Activated naive CD8-positive, alpha-beta T cell treated with anti-CD3 and anti-CD28 coated beads for 36 hours (primary cell): ENCODE measurements at places on chromosomes 1 and 21.

GRCh38 chr1:61636376-61636775, 88.6 kb downstream of the TM2D1 start:
- H3K27me3 ChIP-seq = no peaks in the 10 kb centered on the region
- no peak for DNase-seq
- H3K27ac ChIP-seq = no peak overlapping the region
- no peaks in the 10 kb centered on the region for H3K36me3 ChIP-seq
- H3K4me3 ChIP-seq = no peak overlapping the region

DNA sequence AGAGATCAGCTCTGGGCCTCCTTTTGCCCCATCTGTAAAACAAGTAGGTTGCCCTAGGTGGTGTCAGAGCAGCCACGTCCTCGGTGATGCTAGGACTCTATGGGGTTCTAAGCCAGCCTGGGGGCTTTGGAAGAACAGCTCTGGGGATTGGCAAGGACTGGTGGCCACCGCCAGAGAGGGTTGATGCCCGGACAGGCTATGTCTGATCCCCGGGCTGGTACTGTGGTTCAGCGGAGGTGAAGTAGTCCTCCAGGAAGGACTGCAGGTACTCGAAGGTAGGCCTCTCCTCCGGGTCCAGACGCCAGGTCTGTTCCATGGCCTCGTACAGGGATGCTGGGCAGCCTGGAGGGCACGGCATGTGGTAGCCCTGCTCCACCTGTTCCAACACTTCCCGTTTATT, 8.8 kb upstream of the AHDC1 start:
- no peaks in the 10 kb centered on the region for H3K27me3 ChIP-seq
- no peaks in the 10 kb centered on the region for H3K36me3 ChIP-seq
- H3K4me1 ChIP-seq = peaks cover 22% of the 10 kb centered on the region
- no peak for DNase-seq
- no peak overlapping the region for H3K27ac ChIP-seq

DNA sequence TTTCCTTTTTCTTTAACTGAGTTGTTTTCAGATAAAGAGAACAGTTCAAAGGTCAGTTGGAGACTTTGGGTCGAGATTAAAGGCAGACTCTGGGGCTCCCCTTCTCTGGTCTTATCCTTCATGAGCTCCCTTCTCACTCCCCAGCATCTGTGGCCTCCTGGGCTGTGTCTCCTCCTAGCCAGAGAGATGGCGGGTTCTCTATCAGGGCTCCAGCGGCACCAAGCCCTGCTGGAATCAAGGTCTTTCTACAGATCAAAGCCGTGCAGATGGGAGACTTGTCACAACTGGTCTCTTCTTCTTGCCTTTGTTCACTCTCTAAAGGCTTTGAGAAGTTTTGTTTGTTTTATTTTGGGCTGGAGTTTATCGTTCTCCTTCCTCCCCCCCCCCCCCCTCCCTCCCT, 373.7 kb upstream of the C1orf174 start:
- no peak overlapping the region for H3K4me3 ChIP-seq
- DNase-seq = no peak
- no peak overlapping the region for H3K27ac ChIP-seq
- H3K27me3 ChIP-seq = peaks cover 54% of the 10 kb centered on the region
- H3K4me1 ChIP-seq = no peaks in the 10 kb centered on the region

DNA sequence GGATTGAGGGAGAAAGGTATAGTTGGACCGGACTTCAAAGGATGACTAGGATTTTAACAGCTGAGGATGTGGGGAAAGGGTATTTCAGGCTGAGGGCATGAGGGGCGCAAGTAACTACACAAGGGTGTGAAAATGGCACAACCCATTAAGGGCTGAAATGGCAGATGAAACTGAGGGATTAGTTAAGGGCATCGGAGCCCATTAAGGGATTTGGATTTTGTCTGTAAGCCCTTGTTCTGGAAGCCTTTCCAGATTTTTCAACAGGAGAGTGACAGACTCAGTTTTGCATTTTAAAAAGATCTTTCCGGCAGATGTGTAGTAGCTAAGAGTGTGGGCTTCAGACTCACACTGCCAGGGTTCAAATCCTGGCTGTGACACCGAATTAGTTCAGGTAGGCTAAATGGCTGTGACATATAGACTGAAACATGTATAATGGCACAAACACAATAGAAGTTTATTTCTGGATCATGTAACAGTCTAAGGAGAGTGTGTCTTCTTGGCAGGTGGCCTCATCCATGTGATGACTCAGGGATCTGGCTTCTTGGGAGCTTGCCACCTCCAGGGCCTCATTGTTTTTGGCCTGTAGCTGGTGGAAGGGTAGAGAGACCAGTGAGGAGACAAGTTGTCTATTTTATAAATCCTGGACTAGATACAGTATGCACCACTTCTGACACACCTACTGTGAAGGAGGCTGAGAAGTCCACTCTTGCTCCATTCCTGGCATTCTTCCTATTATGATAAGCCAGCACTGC, 49.6 kb downstream of the UBE2T start:
- DNase-seq = no peak
- H3K27me3 ChIP-seq = no peaks in the 10 kb centered on the region
- no peaks in the 10 kb centered on the region for H3K36me3 ChIP-seq
- peaks cover 20% of the 10 kb centered on the region for H3K4me1 ChIP-seq
- H3K4me3 ChIP-seq = no peak overlapping the region

GRCh38 chr1:158075078-158075477, 81.6 kb downstream of the KIRREL1 start:
- no peaks in the 10 kb centered on the region for H3K36me3 ChIP-seq
- no peaks in the 10 kb centered on the region for H3K27me3 ChIP-seq
- H3K4me3 ChIP-seq = no peak overlapping the region
- H3K4me1 ChIP-seq = no peaks in the 10 kb centered on the region
